ENCODE measurements at places on chromosomes 16 and 17.
A peak's percentile ranks its signal among the peaks of the same experiment; 100 is the strongest.

GRCh38 chr17:58416937-58417299 is 416 bp downstream of the RNF43 start:
- no peak for DNase-seq

DNA sequence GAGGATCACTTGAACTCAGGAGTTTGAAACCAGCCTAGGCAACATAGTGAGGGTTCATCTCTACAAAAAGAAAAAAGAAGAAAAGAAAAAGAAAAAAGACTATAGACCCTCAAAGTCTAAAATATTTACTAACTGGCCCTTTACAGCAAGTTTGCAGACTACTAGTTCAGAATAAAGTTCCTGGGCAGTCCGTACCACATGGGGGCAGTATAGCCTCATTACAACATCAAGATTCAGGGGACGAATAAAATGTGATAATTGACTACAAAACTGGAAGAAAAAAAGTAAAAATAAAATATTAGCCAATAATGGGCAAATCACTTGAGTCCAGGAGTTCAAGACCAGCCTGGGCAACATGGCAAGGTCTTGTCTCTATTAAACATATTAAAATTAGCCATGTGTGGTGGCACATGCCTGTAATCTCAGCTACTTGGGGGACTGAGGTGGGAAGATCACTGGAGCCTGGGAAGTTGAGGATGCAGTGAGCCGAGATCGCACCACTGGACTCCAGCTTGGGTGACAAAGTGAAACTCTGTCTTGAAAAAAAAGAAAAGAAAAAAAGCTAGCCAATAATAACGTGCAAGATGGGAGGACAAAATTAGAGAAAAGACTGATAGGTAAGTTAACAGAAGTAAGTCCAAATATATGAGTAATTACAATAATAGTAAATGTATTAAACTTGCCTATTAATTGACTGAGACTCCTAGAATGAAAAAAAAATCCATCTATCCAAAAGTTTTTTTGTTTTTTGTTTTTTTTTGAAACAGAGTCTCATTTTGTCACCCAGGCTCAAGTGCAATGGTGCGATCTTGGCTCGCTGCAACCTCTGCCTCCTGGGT is 129.4 kb upstream of the SEC14L1 start:
- DNase-seq = no peak

DNA sequence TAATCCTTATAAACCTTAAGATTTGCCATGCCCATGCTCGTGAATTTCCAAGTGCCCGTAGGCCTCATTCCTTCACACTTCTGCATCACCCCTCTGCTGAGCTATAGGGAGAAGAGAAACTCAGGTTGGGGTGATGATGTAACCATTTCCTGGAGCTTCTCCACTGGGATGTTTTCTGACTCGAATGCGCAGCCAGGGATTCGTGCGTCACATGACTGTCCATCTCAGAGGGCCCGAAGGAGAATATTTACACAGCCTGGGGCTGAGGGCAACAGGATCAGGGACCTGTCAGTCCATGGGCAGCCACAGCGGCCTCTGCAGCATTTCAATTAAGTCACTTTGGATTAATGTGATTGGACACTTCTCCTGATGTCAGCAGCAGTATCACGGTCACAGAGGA is 8.7 kb downstream of the GSG1L2 start:
- DNase-seq = no peak

GRCh38 chr16:21167360-21167759 is 8.9 kb downstream of the LDAF1 start:
- DNase-seq = no peak

DNA sequence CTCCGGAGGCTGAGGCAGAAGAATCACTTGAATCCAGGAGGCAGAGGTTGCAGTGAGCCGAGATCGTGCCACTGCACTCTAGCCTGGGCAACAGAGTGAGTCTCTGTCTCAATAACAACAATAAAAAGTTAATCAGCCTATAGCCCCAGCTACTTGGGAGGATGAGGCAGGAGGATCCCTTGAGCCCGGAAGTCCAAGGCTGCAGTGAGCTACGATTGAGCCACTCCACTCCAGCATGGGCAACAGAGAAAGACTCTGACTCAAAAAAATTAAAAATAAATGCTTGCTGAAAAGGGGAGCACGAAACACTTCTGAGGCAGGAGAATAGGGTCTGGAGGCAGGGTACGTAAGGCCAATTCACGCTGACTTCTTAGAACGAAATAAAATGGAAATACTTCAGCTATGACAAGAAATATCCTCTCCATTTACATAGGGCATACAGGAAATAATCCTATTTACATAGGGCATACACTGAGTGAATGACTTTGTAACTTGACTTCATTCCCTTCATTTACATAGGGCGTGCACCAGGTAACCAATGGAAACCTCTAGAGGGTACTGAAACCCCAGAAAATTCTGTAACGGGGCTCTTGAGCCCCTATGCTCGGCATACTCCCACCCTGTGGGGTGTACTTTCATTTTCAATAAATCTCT is 3.2 kb upstream of the PRPSAP1 start:
- DNase-seq = no peak

- DNase-seq = no peak
Observed at GRCh38 chr17:49741009-49741691, 22.8 kb downstream of the FAM117A start.

GRCh38 chr17:80727409-80727755 is 182.7 kb downstream of the RPTOR start:
- no peak for DNase-seq

- no peak for DNase-seq
Observed at GRCh38 chr17:64554028-64554637, 47.4 kb downstream of the CEP95 start.

DNA sequence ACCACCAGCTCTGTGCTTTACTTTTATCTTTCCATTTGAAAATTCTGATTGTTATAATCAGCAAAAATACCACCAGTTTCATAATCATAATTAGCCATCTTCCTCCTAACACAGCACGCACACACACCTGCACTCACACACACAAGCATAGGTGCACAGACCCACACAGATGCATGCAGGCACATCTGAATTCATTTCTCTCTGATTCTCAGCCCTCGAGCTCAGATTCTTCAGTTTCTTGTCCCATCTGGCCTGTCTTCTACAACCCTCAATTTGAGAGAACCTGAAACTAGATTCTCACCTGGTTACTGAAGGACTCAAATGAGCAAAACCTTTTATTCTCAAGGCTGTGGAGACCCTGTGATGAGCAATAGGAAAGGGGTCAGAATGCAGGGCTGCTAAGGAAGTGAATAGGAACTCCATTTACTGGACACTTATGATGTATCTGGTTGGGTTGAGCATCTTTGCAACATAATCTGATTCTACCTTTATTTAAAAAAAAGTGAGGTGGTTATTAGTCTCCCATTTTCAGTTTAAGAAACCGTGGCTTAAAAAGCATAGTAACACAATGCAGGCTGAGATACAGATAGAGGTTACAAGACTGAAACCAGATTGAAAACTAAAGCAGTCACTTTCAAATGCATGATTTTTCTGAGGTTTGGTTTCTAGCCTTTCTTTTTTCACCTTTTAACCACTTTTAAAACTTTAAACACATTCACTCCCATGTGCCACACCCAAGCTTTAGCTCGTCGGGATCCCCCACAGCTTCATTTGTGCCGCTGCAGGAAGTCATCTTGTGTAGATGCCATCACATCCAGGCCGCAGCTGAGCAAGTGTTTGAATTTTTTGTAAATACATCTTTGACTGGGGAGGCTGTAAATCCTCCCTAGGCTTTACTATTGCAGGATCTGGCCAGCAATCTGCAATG is 9.4 kb downstream of the KRT33A start:
- DNase-seq = no peak

DNA sequence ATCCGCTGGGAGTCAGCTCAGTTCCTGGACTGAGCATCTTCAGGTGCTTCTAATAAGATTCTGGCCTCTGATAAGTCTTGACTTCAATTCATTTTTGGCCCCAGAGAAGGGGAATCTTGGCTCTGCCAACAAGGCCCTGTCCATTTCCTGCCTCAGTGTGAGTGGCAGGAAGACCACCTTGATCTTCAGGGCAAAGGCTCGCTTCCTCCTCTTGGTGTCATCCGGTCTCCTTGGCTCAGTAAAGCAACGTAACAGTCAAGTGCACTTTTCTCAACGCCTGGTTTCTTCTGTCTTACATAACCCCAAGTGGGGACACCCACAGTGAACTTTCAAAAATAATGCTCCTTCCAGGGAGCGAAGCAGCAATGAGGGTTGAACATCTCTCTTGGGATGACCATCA is 169.8 kb downstream of the PRKCB start:
- DNase-seq = no peak

GRCh38 chr16:54432897-54433229 is 146.3 kb upstream of the IRX3 start:
- DNase-seq = no peak

GRCh38 chr17:8598913-8599312 is 31.6 kb downstream of the MYH10 start:
- no peak for DNase-seq

GRCh38 chr16:68131813-68132706 is 46.9 kb downstream of the NFATC3 start:
- DNase-seq = no peak

DNA sequence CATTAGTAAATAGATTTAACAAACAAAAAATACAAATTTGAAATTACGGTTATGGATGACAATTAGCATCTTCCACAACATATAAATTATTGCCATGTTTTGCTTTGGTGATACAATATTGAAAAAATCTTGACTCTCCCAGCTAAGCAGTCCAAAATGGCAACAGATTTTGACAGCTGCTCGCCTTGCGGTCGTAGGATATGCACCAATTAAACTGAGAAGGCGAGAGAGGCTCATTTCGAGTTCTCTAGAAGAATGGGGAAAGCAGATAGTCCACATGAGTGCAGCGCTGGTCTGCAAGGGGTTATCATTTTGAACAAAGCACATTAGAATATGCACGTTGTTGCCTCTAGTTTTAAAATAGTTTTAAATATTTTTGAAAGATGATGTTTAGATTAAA is 55.3 kb downstream of the AKAP1 start:
- DNase-seq = no peak

- no peak for DNase-seq
Observed at GRCh38 chr17:38600416-38600815, 5.3 kb downstream of the SRCIN1 start.

GRCh38 chr17:42906772-42907446 is 6.3 kb downstream of the G6PC1 start:
- DNase-seq = no peak

DNA sequence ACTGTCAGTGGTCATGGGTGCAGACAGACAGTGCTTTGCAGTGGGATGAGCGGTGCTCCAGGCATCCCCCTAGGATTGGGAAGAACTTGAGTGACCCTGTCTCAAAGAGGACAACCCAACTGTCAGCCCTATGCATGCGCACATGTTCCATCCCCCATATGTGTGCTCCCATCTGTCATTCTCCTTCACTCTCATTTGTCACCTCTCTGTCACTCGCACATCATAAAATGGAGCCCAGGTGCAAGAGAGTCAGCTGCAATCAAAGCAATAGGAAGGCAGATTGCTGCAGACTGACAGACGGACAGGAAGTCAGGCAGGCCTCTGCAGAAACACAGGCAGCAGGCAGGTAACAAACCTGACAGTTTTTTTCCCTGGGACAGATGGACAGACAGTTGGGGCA is 101.8 kb upstream of the CCL1 start:
- no peak for DNase-seq

DNA sequence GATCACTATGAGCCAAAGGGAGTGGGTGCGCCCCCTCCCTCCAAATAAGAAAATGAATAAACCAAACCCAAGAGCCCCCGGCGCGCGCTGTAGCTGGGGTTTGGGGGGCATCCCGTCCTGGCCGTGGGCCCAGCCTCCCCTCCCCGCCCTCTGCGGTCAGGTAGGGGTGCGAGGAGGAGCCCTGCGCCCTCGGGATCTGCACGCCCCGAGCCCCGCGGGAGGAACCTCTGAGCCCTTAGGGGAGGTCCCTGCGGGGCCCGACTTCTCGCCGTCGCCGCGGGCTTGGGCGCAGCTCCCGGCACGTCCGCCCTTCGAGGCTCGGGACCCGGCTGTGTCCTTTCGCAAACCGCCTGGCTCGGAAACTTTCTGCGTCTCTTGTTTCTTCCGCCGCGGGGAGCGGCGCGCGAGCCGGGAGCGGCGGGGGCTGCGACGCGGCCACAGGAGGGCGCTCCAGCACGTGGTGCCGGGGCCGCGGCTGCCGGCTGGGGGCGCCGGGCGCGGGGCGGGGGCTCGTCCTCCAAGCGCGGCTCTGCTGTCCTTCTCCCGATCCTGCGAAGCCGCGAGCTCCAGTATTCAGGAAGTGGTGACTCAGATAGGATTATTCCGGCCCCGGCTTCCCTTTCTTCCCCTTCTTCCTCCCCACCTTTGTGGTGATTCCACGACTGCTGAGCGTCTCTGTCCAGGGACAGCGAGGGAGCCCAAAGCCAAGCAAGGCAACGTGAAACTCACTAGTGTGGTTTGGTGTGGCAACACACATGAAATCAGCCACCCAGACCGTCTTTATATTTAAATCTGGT is 1.6 kb downstream of the PITPNC1 start:
- peak; percentile 35 for DNase-seq

DNA sequence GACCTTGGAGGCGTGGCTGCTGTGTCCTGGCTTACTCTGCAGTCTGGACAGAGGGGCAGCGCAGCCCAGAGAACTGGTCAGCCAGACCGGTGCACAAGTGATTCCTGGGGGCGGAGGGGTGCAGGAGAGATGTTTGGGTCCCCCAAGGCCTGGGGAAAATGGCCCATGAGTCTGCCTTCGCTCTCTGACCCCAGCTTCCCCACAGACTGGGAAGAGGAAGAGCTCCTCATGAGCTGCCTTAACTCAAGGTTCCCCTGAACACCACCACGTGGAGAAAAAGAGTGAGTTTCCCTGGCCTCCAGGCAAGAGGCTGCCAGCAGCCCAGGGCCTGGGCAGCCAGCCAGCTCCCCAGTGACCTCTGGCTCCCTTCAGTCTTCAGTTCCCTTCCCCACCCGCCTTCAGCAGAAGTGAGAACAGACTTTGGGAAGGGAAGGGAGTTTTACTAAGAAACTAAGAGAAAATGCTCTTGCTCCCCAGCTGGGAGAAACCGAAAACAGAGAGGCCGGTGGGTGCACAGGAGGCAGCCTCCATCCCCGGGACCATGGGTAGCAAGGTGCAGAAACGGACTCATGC is 2.0 kb upstream of the C17orf99 start:
- peak; percentile 83 for DNase-seq

- DNase-seq = no peak
Observed at GRCh38 chr17:76527430-76528111, 9.9 kb downstream of the CYGB start.

GRCh38 chr17:83178533-83179304 is 99.3 kb downstream of the METRNL start:
- DNase-seq = no peak

DNA sequence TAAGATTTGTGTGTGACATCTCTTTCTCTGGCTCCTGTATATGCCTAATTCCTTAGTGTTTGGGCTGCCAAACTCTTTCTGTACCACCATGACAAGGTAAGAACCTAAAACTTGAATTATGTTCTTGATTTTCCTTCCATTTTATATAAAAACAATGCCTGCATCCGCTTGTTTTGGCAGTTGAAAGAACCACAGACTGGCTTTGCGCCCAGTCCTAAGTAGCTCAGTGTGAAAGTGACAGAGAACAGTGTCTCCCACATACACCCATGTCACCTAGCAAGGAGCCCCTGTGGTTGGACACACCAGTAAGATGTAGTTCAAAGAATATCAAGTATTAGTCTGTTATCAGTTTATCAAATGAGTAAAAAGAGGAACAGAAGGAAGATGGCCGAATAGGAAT is 40.7 kb upstream of the SLC6A2 start:
- no peak for DNase-seq
